Fibroblast of upper back skin (primary cell): ENCODE measurements at places on chromosomes 16 and 17.

- DNase-seq = peak; percentile 3
Measured at GRCh38 chr16:72560617-72561016, 388.7 kb upstream of the PMFBP1 start.

DNA sequence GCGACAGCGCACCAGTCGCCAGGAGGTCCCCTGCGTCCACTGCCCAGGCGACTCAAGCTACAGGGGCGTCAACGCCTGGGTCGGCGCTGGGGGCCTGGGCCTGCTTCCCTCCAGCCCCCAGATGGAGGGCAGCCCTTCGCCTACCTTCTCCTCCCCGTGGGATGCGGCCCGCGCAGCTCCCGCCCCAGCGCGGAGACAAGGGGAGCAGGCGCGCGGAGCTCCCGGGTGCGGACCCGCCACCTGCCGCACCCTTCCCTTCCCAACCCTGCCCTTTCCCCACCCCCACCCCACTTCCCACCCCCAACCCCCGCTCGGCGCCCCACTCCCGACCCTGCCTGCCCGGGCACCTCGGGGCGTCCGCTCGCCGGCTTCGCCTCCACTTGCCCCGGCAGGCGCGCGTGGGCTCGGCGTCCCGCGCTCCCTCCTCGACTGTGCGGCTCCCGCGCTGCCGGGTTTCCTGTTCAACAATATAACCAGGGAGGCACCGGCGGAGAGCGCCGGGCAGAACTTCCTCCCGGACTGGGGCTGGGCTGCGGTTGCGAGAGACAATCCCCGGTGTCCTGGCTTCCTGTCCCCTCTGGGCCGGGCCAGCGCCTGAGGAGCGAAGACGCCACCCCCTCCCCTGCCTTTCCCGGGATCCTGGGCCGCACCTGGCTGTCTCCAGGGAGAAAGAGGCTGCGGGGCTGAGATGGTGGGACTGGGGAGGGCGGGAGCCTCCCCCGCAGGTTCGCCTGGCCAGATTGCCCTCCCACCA lies at the start of gene ARHGAP27:
Gene ARHGAP27, minus strand, starts transcription at position 466 of the 754 bp plus-strand sequence. CDS start 2,591 bp downstream, outside the sequence.
- DNase-seq = no peak

DNA sequence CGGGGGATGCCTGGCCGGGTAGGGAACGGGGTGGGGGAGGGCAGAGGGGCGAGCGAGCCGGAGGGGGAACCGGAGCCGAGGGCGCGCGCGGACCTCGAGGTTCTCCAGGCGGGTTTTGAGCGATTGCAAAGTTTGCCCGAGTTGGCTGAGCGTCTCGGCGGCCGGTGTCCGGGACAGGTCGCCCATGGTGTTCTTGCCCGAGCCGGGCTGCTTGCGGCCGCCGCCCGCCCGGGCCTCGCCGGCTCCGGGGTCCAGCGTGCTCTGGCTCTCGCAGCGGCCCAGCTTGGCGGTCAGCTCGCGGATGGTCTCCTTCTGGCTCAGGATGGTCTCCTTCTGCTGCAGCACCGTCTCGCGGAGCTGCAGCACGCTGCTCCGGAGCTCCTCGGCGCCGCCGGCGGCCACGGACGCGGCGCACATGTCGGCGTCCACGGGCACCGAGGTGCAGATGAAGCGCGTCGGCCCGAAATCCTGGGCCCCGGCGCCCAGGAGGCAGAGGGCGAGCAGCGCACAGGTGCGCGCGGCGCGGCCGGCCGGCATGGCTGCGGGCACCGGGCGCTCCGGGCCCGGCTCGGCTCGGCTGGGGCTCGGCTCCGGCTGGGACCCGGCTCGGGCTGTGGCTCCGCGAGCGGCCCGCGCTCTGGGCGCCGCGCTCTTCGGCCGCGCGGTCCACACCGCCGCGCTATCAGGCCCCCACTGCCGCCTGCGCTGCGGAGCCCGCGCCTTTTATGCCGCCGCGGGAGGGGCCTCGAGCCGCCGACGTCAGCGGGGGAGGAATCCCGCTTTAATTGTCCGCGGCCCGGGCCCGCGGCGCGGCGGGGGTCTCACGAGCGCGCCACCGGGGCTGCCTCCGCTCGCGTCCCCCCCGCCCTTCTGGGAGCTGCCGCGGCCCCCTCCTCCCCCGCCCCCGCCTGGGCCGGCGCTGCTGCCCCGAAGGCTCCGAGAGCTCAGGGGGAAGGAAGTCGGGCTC lies at the start of gene NPTX1:
Gene NPTX1, minus strand, starts transcription at position 698 of the 967 bp plus-strand sequence. Its CDS starts 161 bp downstream, at position 537.
- no peak for DNase-seq

GRCh38 chr17:57281887-57282286 lies 25.6 kb downstream of the MSI2 start:
- no peak for DNase-seq

- peak; percentile 25 for DNase-seq
Measured at GRCh38 chr16:52227851-52228250, 319.1 kb downstream of the TOX3 start.

- no peak for DNase-seq
Measured at GRCh38 chr17:77435272-77436057, 294.7 kb downstream of the SEC14L1 start.

- no peak for DNase-seq
Measured at GRCh38 chr17:78316115-78316866, 43.6 kb downstream of the SOCS3 start.

DNA sequence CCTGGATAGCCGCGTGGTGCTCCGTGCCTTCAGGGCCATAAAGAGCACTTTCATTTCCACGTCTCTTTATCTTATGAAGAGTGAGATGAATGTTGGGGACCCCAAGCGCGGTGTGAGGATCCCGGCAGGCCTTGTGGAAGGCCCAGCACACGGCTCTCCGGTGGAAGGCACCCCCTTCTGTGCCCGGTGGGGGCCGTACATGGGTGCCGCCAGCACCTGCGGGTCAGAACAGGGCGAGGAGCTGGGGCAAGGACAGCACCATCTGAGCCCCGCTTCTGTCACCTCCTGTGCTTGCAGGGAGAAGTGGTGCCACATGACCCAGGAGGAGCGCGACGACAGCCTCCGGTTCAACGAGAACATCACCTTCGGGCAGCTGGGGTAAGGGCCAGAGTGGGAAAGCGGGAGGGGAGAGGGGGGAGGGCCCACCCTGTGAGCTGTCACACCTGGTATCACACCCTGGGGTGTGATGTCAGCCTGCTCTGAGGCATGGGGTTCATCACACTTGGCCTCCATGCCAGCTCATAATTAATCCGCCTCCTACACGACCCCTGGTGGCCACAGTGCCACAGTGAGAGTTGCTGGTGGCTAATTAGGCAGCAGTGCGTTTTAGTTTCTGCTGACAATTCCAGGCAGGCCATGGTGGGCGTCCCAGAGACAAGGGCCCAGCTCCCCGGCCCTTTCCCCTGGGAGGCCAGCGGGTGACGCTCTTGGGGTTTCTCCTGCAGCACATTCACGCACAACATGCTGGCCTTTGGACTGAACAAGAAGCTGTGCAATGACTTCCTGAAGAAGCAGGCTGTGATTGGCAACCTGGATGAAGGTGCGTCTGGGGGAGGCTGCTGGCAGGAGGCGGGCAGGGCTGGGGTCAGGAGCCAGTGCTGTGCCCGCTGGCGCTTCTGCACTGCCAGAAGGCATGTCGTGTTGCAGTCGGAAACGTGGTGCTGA lies 25.7 kb downstream of the CIBAR2 start:
- DNase-seq = peak; percentile 32

DNA sequence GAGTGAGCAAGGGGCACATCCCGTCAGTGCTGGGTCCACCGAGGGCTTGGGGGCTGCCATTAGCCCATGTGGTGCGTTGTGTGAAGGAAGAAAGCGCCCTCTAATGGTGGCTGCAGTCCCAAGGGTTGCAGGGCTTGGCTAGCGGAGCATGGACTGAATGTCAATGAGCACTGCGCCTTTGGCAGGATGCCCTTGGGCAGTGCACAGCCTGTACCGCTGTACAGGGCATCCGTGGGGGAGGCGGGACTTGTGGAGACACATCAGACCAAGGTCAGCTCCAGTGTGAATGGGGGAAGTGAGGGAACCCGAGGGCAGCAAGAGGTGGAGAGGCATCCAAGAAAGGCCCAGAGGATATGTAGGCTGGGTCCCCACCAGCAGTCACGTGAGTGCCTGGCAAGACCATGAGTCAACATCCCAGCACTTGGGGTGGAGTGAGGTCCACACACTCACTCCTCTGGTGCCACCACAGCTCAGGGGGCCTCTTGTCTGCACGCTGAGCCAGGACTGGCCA lies 75.5 kb upstream of the MED9 start:
- no peak for DNase-seq

DNA sequence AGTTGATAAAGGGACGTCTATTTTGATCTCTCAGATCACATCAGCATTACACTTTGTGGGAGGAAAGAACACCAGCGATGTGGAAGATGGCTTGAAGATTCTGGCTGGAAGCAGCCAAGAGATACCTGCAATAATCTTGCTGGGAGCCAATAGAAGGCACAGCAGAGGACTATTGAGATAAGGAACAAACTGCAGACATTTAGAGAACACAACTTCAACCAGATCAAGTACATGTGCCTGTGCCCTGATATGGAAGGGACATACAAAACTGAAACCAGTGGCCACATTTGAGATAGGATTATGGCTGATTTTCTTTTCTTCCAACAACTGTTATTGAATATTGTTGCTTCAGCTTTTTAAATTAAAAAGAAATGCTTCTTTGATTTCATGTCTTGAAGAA lies 18.6 kb upstream of the PSMD7 start:
- DNase-seq = no peak

GRCh38 chr17:17161759-17162158 lies 44.4 kb downstream of the PLD6 start:
- no peak for DNase-seq

- no peak for DNase-seq
Measured at GRCh38 chr16:53911513-53911912, 207.6 kb downstream of the FTO start.

GRCh38 chr17:9021158-9021991 lies at the start of gene NTN1:
NTN1 (plus strand) TSS chr17:9021510; CDS start chr17:9022374, 864 bp downstream.
- peak; percentile 16 for DNase-seq

- DNase-seq = no peak
Measured at GRCh38 chr17:77864234-77865111, 94.0 kb upstream of the TNRC6C start.

DNA sequence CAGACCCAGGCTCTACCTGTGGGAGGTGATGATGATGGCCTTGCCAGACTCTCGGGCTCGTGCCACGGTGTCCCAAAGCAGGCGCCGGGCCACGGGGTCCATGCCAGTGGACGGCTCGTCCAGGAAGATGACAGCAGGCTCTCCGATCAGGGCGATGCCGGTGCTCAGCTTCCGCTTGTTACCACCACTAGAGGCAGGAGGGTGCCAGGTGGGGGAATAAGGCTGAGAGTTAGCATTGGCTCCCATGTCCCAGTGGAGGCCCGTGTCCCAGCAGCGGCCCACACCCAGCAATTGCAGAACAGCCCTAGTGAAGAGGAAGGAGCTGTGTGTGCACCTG lies 10.3 kb upstream of the RNPS1 start:
- DNase-seq = no peak

DNA sequence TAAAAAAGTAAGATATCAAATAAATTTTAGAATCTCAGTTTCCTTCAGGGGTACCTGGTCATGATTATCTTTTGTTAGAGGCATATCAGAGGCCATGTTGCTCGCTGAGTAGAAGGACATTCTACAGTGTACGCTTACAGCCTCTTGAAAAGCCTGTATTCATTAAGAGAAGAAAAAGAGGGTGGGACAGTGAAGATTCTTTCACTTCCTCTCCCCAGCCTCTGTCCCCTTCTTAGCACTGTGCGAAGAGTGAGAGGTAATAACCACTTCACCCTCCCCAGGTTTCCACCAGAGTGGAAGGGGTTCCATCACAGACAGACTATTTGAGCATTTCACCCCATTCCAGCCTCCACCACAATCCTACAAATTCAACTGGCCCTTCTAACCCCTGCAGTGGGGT lies 4.8 kb upstream of the LPO start:
- DNase-seq = no peak

DNA sequence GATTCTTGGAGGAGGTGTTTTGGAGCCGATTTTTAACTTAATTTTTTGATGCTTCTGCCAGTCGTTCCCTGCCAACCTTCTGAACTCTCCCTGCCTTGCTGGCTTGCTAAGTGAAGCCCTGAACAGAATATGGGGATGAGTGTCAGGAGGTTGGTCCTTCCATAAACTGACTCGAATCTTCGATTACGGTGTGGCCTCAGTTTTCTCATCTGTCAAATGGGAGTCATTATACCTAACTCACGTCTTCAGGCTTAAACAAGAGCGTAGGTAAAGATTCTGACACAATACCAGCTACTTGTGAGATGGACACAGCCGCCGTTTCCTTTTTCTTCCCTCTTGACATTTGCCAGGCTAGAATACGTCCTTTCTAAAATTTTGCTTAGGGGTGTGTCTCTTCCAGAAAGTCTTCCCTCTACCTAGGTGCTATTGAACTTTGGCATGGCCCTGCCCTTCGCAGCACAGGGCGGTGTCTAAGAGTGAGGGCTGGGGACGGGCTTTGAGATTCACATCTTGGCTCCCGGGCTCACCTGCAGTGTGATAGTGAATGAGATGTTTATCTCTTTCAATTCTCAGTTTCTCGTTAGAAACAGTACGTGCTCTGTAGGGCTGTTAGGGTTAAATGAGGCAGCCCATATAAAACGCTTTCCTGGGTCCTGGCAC lies 190.6 kb upstream of the SDK2 start:
- no peak for DNase-seq

GRCh38 chr16:89173174-89173921 lies 1.8 kb downstream of the CDH15 start:
- DNase-seq = no peak

- DNase-seq = no peak
Measured at GRCh38 chr16:70255574-70255973, 3.8 kb upstream of the EXOSC6 start.
